ENCODE measurements at places on chromosomes 7 and 10.

- DNase-seq, result peak; percentile 57
These were observed 1.4 kb upstream of the KLF6 start for GRCh38 chr10:3786295-3787015.

DNA sequence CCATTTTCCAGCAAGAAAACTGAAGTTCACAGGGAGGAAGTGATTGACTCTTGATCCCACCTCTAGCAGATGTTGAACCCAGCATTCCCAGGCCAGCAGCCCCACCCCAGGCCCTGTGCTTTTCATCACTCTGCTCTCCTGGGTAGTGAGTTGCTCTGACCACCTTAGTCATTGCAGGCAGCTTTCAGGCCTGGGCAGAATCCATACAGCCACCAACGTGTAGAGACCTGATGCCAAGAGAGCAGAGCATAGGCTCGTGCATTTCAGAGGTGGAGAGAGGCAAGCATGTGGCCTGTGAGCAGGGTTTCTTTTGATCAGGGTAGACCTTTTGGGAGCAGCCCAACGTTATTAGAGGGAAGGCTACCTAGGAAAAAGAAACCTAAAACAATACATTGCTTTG lies 334.6 kb downstream of the PTEN start:
- no peak for DNase-seq

DNA sequence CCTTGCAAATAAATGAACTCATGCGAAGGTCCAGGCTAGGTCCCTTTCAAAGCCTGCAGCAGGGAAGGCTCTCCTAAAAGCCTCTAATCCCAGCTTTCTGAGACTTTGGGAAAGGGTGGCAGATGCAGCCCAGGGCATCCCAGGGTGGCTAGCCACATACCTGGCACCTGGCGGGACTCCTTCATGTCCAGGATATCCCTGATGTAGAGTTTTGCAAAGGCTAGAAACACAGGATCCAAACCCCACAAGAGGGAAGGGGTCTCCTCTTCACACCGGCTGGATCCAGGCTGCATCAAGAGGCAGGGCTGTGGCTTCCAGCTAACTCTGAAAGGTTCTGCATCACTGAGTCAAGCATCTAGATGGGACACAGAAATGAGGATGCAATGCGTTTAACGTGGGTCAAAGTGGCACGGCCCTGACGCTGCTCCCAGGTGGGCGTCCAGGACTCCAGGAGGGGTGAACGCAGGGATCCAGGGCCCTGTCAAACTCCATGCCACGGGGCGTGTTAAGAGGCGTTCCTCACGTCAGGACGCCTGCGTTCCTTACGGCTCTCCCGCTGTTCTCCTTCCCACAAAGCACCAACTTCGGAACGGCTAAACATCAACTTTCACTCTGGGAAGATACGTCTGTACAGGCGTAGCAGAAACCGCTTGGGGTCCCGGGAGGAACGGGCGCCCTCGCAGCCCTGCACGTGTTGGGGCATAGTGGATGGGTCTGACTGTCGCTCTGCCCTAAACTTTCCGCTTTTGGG lies 507 bp downstream of the STN1 start:
- no peak for DNase-seq

DNA sequence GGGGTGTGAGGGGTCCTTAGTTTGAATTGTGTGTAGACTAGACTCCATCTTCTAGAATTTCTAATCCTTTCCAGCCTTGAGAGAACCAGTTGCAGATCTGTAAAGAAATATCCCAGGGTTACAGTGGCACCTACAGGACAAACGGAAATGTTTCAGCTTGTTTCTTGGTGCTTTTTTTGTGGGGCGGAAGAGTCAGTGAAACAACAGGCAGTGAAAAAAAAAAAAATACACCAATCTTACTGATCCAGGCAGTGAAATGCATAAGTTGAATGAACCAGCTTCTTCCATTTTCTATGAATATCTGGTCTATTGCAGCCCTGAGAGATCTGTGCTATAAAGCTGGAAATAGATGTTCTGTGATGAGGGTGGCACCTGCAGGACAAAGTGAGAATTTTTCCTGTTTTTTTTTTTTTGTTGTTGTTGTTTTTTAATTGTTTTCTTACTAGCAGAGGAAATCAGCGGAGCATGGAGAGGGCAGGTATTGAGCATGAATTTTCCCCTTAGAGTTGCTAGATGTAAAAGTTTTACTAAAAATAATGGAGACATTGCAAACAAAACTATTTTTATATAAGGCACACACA lies 81.9 kb upstream of the DYNC1I1 start:
- DNase-seq, result peak; percentile 61

DNA sequence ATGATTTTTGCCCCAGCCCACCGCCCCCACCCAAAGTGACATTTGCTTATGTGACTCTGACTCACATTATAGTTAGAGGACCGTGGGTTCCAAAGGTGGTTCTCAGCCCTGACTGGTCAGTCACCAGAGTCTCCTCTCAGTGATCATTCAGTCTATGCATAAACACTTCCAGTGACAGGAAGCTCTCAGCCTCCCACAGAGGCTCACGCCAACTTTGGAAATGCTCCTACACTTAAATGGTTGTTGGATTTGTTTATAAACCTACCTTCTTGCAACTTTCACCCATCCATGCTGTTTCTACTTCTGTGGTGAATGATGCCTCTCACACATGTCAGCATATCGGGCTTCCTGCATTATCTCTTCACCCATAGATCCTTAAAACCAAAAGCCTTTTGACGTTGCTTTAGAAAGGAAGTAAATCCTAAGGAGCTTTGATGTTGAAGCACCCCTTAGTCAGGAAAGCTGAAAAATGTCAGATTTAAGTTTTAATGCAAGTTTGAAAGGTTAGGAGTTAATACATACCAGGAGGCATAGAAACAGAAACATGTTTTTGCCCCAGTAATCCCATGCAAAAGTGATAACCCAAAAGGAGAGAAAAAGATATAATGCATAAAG lies 46.5 kb upstream of the FGL2 start:
- DNase-seq, result peak; percentile 17

DNA sequence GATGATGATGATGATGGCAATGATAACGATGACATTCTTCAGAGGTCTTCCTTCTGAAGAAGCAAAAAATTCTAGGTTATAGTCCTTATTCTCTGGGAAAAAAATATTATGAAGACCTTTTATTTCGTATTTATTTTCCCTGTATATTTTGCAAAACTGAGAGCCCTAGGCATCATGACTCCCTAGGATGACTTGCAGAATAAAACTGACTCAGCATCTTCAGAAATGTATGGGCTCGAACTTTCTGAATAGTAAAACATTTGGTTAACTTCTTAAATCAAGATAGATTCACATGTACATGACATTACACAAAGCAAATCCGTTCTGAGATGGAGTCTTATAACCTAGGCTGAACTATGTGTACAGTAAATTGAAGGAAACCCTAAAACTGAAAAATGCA lies 29.4 kb downstream of the DKK1 start:
- DNase-seq, result no peak

DNA sequence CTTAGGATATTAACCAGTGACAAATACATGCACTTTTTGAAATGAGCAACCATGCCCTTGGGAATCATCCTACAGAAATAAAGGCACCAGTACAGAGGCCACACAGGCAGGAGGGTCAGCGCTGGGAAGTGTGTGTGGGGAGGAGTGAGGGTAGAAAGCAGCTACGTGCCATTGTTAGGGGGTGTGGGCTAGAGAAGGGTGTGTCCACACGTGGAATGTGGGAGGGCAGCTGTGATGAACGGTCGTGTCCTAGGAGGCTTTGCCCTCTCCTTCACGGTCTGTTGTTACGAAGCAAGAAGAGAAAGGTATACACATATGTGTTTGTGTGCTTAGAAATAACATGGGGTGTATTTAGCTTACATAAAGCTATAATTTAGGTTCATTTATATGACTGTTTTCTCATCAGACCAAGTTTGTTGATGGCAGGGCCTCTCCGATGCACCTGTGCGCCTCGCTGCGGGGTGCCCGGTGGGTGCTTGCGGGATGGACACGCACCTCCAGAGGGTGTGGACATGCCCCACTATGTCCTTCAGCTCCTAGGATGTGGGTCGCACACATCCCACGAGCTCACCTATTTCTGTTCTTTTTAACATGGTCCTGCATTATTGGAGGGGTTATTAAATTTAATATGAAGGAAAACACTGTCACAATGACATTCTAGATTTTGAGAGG lies 16.9 kb upstream of the GET4 start:
- DNase-seq, result no peak

DNA sequence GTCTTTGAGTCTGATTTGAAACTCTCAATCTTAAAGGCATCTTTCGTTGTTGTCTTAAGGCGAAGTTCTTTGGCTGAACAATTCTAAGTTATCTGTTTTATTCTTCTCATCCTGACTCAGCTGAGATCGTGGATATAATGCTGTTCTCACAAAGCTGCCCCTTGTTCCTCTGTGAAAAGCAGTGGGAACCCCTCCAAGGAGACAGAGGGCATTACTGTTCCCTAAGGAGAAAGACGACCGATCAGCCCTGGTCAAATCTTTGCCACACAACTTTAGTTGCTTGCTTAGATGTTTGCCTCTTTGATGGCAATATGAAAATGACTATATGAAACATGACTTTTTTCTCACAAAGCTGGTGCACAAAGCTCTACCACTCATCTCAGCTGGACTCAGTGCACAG lies 1016.7 kb downstream of the REEP3 start:
- peak; percentile 41 for DNase-seq

GRCh38 chr7:34168013-34168412 lies 262.7 kb downstream of the BMPER start:
- no peak for DNase-seq

DNA sequence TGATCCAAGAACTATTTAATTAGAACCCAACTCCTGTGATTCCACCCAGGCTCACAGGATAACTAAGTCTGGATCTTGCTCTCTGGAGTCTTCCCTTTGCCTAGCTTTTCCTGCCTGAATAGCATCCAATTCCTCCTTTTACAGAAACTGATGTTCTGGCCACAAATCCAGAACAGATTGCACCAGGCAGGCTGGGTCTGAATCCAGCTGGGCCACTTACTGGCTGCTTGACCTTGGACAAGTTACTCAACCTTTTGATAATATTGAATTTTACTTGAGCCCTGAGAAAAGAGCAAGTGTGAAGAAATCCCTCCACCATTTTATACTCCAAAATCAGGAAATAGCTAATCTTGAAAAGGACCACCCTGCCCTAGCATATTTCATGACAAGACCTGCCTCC lies 55.5 kb upstream of the SLC35G1 start:
- DNase-seq, result no peak

GRCh38 chr10:76921383-76922010 lies 716.1 kb downstream of the KCNMA1 start:
- DNase-seq, result no peak

GRCh38 chr10:62386356-62387320 lies 12.5 kb downstream of the ZNF365 start:
- DNase-seq, result no peak

DNA sequence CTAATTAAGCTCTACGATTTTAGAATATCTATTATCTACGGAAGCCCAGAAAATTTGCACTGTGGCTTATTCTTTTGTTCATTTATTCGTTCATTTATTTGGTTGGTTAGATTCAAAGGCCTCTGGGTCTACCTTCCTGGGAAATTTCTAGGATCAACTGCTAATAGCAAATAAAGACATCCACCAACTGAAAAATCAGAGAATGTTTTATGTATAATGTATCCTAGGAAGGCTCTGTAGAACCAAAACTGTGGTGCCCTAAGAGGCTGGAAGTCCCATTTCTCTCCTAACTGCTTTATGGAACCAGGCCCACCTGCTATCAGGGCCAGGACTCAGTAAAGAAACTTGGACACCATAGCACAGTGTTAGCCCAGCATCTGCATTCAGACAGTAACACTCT lies 923.4 kb upstream of the AUTS2 start:
- no peak for DNase-seq

DNA sequence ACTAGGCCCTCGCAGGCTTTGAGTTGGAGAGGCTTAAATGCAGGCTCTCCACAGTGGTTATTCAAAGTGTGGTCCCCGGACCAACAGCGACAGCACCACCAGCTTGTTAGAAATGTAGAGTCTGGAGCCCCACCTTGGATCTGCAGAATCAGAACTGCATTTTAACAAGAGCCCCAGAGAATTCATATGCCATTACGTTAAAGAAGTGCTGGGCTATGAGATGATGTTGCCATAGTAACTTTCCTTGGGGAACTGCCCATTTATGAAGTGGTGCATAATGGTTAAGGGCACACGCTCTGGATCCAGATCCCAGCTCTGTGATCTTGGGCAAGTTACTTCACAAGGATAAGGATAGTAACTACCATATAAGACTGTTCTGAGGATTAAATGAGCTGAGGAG lies 48.9 kb downstream of the ZCCHC24 start:
- DNase-seq, result no peak

DNA sequence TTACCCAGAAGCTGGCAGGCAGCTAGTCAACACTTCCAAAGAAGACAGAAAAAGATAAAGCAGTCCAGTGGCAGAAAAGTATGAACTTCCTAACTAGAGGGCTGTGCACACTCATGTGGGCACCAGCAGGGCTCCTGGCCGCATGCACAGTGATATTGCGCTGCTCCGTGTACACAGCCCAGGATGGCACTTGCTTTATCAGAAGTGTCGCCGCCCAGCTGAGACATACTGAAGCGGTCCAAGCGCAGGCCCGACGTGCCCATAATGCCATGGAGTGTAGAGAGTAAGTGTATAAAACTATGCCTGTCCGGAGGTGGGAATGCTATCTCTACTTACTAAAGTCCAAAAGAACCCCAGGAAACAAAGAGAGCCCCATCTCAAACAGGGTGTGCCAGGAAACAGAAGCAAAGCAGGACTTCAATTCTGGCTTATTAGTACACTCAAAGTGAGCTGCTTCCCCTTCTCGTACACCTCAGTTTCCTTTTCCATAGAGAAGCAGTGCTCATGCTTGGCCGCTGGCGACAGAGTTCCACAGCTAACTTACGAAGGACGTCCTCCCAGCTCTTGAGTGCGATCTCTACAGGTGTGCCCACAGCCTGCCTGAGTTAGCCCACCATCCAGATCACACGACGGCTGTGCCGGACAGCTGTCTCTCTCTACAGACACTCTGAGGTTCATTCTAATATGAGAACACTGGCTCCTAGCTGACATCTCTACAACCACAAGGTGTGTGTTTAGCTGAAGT lies 234.3 kb downstream of the COBL start:
- no peak for DNase-seq

- DNase-seq, result no peak
These were observed 2.6 kb downstream of the CXCL12 start for GRCh38 chr10:44382131-44382858.

- DNase-seq, result peak; percentile 63
These were observed 5.7 kb upstream of the HSPA12A start for GRCh38 chr10:116748041-116748440.

DNA sequence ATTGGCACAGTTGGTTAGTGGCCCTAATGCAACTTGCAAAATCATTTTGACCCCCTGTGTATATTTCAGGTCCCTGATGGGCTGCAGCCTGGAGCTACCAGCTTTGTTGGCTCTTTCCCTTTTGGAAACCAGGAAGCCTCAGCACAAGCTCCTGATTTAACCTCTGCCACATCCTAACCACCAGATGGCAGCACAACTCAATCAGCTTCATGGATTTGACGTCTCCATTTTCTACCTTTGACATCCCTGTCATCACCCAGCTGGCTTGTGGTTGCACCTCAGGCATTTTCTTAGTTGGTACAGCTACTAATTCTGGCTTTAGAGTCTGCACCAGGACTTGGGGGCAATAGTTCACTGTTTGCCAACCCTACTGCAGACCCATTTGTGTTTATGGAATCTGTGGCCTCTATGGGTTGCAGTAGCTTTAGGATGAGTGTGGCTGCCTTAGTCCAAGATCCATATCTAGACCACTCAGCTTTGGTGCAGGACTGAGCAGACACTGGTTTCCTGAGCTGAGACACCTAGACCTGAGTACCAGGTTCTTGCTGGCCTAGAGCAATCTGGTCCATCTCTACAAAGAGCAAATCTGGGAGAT lies 456.2 kb downstream of the REEP3 start:
- peak; percentile 10 for DNase-seq
